Upper lobe of right lung (tissue), 1 donor: ENCODE measurements at places on chromosomes 11 and 22.

GRCh38 chr22:27804470-27805297 lies 3.1 kb upstream of the MN1 start:
- peak; percentile 76 for DNase-seq

GRCh38 chr22:45673482-45674175 lies 2.0 kb downstream of the ATXN10 start:
- no peak for DNase-seq

GRCh38 chr11:17531071-17531600 lies 13.1 kb downstream of the USH1C start:
- DNase-seq, result no peak

GRCh38 chr11:101397979-101398378 lies 185.8 kb downstream of the TRPC6 start:
- no peak for DNase-seq

DNA sequence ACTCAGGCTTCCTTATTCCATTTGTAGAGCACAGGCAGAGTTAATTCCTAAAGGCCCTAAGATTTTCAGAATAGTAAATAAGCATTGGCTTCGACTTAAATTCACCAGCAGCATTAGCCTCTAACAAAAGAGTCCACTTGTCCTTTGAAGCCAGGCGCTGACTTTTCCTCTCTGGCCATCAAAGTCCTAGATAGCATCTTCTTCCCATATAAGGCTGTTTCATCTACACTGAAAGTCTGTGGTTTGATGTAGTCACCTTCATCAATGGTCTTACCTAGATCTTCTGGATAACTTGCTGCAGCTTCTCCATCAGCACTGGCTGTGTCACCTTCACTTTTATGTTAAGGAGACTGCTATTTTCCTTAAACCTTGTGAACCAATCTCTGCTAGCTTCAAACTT lies 118.3 kb upstream of the SOX6 start:
- no peak for DNase-seq

- no peak for DNase-seq
Observed at GRCh38 chr11:126284829-126285228, 1.9 kb downstream of the TIRAP start.

GRCh38 chr22:17434856-17435255 lies 65.6 kb downstream of the CECR2 start:
- no peak for DNase-seq
